ENCODE measurements at places on chromosomes 12 and 14. TPM values are rescaled to one million over a fixed set of nuclear protein-coding genes. Genes with fewer than 3 reads are reported as not detected.

Gene KRT86
- total RNA-seq, result not detected

Gene ABCC9
- not detected for total RNA-seq

Gene NR4A1
- 4.6 TPM for total RNA-seq

Gene LRFN5
- not detected for total RNA-seq

Gene SYT10
- not detected for total RNA-seq

Gene EFS
- not detected for total RNA-seq

GRCh38 chr14:59474172-59474571, 9.0 kb upstream of the GPR135 start:
- DNase-seq, result no peak

- no peak for DNase-seq
Measured at GRCh38 chr12:48572326-48572725, 2.5 kb upstream of the LALBA start.

DNA sequence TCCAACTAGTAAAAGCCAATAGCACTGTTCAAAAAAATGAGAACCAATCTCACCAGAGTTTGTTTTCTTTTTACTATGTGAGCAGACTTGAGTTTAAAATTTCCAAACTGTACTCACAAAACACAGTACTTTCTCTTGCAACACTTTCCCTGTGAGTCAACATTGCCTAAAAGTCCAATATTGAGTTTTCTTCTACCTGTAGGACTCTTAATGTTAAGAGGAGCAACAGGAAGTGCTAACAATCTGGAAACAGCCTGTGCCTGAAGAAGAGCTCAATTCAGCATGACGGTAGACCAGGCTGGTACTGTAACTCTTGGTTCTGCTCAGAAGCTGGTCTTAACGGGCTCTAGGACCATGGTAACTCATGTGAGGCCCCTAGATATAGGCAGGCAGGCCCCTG, 144.3 kb downstream of the MED13L start:
- DNase-seq, result peak; percentile 78

- no peak for DNase-seq
Measured at GRCh38 chr14:77203611-77204458, 22.2 kb downstream of the TMEM63C start.

DNA sequence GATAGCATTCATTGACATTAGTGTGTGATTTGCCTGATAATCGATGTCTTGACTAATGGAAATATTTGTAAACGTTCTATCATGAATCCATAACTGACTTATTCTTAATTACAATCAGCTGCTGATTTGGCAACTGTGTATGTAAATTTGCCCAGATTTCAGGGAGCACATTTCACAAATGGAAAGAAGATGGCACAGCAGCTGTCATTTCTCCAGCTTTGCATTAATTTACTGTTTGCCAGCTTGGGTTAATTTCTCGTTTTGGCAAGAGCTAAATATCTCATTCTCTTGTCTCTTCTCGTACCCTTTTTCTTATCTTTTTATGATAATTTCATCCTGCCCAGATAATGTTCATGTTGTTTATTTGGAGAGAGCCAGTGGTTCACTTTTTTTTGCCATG, 22.9 kb downstream of the TDP1 start:
- no peak for DNase-seq

- no peak for DNase-seq
Measured at GRCh38 chr12:118582863-118583262, 206.5 kb downstream of the SUDS3 start.

GRCh38 chr12:72209086-72209485, 63.1 kb upstream of the TRHDE start:
- DNase-seq, result no peak

DNA sequence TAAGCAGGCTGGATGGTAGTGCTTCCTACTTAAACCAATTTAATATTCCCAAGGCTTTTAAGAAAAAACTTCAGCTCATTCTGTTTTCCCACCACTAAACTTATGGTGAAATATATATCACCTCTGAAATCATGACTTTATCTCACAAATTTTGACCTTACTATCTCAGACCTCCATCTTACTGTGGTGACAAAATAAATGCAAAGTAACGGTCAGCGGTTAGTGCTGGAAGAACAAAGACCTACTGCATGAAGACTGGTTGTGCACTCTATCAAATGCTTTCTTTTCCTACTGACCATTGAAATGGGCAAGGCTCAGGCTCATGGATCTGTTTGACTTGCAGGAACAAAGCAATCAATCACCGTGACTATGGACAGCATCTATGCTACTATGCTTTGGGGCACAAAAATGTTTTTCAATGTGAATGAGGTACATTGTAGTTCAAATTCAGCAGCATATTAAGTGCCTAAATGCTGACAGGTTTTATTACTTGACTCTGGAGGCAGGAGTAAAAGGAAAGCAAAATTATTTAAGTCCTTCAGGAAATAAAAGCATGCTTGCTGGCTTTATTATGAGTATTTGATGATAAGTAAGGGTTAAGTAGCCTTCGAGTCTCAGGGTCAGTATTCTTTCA, 43.1 kb upstream of the GTF2A1 start:
- DNase-seq, result no peak

GRCh38 chr12:2588345-2588744, 206.4 kb upstream of the FKBP4 start:
- DNase-seq, result no peak

- DNase-seq, result no peak
Measured at GRCh38 chr12:112140728-112141127, 15.4 kb downstream of the TRAFD1 start.

DNA sequence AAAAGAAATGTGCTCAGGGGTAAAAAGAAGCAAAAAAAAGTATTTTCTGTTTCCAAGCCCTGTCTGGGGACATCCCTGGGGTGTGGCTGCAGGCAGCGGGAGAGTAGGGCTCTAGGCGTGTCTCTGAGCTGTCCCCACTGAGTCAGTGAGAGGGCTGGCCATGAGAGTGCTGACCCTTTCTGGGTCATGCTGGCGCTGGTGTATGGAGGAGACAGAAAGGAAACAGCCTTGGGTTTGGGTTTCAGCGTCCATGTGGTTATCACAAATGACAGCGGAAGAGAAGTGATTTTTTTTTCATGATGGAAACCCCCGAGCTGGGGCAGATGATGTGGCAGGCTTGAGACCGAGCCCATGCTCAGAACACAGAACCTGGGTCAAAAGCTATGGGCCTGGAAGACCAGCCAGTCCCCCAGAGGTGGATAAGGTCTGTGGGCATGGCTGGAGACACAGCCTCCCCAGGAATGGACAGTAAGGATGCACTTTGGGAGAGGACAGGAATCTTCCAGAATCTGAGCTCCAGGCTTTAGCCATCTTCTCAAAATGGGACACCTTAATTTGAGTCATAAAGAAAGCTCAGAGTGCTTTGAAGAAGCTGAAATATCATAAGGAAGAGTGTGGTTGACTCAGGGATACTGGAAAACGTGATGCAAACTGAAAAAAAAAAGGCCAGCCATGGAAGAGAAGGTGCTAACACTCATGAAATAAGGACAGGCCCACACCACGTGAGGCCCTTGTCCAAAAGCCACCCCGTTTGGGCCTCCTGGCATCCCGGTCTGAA, 36.2 kb downstream of the SYNE3 start:
- no peak for DNase-seq

DNA sequence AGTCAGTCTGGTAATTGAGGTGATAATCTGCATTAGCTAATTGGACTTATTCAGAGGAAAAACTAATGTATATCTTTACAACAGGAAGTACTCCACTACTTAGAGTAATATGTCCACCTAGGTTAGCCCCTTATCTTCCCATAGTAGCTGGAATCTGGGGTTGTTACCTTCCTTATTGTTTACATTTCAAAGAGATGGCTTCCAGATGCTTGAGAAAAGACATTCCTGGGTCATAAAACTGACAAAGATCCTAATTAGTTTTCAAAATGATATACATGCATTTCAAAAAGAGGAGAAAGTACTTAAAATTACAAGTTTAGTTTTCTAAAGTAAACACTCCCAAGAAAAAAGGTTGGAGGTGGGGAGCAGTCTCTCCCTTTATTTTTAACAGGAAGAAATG, 78.1 kb downstream of the RPL10L start:
- no peak for DNase-seq

DNA sequence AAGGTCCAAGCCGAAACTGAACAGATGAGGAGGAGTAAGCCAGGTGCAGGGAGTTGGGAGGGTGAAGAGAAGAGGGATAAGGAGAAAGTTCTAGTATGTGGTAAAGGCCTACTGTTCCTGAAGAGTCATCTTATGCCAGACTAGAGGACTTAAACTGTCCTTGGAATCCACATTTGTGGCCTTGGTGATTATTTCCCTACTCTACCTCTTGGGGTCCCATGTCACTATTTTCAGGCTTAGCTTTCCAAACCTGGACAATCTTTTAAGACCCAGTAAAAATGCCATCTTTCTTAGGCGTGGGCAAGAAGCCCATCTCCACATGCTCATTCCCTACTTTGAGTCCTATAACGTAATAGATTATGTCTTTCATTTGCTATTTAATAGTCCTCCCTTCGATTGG, 40.1 kb upstream of the CRY1 start:
- no peak for DNase-seq

- no peak for DNase-seq
Measured at GRCh38 chr12:132391326-132392041, 62.1 kb upstream of the GALNT9 start.

GRCh38 chr12:67617629-67618028, 30.9 kb upstream of the DYRK2 start:
- DNase-seq, result no peak

DNA sequence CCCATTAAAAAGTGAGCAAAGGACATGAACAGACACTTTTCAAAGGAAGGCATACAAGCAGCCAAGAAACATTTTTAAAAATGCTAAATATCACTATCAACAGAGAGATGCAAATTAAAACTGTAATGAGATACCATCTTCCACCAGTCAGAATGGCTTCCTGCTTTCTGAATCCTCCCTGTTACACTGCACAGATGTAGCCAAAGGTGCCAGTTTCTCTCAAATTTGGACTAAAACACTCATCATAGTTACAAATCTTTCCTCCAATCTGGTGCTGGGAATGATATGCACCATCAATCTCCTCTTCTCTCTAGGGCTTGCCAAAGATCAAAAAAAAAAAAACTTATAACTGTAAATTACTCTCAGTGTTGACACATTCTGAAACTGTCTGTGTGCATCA, 311.8 kb upstream of the CLEC14A start:
- DNase-seq, result no peak

- DNase-seq, result no peak
Measured at GRCh38 chr12:113075137-113075683, 18.7 kb downstream of the DTX1 start.

- no peak for DNase-seq
Measured at GRCh38 chr12:125549836-125550235, 484.6 kb downstream of the AACS start.

DNA sequence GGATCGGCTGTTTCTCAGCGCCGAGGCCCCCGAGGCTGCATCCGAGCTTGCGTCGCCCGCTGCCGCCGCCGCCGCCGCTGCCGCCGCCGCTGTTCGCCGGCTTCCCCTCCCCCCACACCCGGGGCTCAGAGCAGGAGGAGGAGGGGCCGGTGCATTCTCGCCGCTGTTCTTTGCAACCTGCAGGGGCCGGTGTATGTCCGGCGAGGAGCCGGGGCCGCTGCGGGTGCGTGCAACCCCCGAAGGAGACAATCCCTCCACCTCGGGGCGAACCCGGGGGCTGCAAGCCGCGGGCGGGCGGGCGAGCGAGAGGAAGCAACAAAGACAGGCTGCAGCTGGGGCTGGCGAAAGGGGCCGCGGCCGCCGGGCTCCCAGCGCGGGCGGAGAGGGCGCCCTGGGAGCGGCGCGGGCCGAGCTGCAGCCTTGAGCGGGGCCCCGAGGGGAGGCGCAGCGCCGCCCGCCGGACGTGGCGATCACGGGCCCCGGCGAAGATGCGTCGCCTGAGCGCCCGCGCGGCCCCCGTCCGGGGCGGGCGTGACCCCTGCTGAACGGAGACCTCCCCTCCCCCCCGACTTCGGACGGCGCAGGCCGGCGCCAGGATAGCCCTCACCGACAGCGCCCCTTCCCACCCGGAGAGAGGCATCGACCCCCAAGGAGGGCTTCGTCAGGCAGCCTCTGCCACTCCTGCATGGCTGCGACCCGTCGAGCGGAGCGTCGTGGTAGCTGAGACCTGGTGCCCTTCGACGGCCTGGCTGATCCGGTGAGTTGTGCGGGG, 702 bp downstream of the FAM222A start:
- peak; percentile 50 for DNase-seq

DNA sequence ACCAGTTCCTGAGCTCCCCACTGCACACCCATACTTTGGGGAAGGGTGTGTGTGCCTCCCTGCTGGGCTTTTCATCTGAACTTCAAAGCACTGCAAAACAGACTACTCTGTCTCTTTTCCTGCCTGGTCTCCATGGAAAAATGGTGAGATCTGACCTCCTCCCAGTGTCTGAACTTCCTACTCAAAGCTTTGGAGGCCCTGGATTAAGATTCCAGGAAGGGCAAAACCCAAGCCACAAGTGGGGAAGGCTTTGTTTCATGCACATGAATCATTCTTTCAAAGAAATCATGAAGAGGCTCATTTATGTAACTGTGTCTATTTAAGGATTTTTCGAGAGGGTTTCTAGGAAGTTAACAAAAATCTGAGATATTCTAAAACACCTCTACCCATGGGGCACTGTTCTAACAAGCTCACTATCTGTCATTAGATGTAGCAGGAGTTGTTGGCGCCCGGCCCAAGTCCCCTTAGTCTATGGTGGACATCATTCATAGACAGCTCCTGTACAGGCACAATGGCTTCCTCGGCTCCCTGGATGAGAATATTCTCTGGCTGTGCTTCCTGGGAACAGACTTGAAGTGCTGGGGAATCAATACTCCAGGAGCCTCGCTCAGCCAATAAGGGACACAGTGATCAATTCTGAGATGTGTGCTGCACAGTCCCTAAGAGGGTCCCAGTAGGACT, 224.0 kb downstream of the KTN1 start:
- DNase-seq, result no peak

GRCh38 chr14:66401449-66402095, 84.6 kb upstream of the CCDC196 start:
- DNase-seq, result peak; percentile 3

DNA sequence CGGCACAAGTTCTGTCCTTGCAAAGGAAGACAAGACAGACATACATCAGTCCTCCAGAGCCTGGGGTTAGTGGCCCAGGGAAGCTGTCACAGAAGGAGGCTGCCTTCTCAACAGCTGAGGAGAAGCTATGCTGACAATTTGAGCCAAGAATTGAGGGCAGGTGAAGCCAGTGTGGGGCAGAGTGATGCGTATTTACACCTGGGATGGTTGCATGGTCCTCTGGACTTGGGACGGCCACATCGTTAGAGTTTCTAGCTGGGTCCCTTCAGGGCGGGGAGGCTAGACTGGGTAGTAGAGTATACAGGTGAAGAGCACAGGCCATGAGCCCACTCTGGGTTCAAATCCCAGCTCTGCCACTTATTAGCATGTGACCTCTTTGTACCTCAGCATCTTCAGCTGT, 16.5 kb downstream of the KRT85 start:
- DNase-seq, result no peak

Measured in HepG2 (cell line).